ENCODE measurements at places on chromosomes 2 and 18.

DNA sequence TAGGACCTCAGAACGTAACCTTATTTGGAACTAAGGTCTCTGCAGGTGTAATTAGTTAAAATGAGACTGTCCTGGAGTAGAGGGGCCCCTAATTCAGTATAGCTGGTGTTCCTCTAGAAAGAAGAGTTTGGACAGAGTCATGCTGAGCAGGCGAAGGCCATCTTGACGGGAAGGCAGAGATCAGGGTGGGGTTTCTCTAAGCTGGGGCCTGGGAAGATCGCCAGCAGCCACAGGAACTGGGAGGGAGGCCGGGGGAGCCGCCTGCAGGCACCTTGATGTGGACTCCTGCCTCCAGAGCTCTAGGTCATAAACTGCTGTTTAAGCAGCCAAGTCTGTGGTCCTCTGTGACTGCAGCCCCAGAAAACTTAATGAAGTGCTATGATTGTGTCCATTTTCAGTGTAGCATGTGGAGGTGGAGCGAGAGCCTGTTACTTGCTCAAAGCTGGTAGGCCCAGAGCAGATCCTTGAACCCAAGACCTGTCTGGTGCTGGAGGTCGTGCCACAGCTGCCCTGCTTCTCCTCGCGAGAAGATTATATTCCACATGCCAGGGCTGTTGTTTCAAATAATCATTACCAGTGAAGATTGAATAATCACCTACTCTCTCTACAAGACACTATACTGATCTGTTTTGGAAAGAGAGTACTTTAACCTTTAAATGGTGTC lies 105.7 kb downstream of the TPO start:
- no peak for DNase-seq

- DNase-seq = peak; percentile 12
Observed at GRCh38 chr18:32289483-32290075, 99.7 kb downstream of the MEP1B start.

GRCh38 chr2:143521396-143521795 lies 392.2 kb downstream of the ARHGAP15 start:
- DNase-seq = no peak

- no peak for DNase-seq
Observed at GRCh38 chr2:225740086-225740485, 340.6 kb downstream of the NYAP2 start.

DNA sequence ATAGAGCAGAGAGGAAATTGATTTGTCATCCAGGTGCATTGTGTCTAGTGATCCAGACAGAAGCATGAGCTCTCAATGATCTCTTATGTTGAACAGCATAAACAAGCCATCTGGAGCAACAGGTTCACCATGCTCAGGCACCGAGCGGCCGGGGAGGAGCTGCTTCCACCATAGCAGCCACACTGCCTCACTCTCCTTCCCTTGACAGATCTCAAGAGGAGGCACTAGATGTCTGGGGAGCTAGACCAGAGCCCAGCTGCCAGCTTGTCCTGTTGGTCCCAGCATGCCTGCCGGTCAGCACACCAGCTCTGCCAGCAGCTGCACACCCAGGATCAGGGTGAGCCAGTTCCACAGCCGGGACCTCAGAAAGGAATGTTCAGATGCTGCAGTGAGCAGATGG lies 17.5 kb upstream of the LONRF2 start:
- no peak for DNase-seq

GRCh38 chr2:9002637-9003365 lies 683 bp downstream of the MBOAT2 start:
- DNase-seq = peak; percentile 6

- no peak for DNase-seq
Observed at GRCh38 chr2:161078211-161078539, 82.1 kb upstream of the TANK start.

GRCh38 chr2:30105556-30105955 lies 41.3 kb upstream of the YPEL5 start:
- no peak for DNase-seq

DNA sequence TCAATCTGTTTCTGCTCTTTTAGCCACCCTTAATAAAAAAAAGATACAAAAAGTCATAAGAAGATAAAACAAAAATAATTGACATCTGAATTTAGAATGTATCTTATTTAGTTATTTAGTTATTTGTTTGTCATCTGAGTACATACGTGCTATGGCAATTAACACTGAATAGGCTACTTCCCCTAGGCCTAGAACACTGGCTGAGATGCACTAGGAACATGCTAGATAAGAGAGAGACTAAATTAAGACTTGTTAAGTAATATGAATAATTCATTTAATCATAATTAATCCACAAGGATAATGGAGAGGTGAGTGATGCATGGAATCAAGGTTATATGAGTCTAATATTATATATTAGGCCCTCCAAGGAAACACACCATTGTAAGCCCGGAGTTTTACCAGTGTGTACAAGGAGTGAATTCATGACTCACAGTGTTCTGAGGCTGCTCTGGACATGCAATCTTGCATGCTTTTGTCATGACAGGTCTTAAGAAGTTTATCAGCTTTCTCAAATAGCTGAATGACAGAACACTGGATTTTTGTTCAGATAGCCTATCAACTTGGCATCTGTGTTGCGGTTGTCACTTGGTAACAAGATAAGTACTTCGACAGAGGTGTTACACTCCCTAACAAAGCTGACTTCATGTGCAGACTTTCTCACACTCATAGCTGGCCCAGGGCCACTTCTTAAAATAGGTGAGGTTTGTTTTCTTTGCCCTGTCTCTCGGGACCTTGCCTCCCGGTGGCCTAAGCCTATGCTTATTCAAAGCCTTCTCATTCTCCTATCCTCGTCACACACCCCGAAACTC lies 5.0 kb upstream of the SERPINB2 start:
- no peak for DNase-seq

DNA sequence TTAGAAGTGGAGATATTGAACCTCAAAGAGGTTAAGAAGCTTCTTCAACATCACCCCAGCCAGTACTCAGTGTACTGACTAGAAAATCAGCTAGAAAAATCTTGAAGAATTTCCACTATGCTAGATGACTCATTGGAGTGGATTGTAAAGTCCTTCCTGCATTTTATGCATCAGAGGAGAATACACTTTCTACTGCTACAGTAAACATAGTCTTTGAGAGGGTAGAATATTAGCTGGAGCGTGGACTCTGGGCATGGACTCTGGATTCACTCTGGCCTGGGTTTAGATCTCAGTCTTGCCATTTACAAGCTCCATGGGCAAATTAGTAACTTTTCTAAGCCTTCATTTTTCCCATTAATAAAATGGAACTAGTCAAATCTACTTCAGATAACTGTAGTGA lies 215.9 kb downstream of the IRS1 start:
- DNase-seq = no peak

GRCh38 chr2:231057590-231057989 lies 923 bp downstream of the PSMD1 start:
- no peak for DNase-seq

DNA sequence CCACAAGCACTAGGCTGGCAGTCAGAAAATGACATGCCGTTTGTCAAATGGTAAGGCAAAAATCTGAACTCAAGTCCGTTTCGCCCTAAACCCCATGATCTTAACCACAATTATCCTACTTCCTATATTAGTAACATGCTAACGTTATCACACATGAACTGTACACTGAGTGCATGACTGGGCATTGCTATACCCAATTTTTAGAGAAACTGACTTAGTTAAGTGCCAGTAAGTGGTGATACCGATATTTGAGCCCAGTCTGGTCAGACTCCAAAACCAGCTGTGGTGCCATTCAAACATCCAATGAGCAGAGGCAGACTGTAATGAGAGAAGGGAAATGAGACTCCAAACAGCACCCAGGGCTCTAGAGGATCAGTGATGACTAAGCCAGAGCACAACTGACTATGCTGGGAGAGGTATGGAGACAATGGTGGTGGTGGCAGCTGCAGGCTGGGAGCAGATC lies 311.7 kb upstream of the PKDCC start:
- DNase-seq = no peak

- no peak for DNase-seq
Observed at GRCh38 chr2:240468303-240469238, 33.1 kb downstream of the GPC1 start.

DNA sequence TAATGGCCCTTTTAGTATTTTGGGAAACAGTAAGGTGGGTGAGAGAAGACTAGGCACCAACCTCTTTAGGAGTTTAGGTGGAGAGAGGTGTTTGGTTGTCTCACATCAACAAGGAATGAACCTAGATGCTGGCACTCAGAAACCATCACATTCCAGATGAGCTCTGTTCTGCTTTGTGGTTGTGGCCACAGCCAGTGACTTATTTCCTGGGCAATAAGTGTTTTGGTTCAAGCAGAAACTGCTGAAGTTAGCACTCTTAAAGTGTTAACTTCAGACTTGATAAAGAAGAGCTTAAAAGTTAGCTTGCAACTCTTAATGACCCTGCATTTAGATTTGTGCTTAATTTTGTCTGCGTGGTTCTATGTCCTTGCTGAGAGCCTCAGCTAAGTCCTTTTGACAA lies 929.2 kb downstream of the SLC4A3 start:
- no peak for DNase-seq

DNA sequence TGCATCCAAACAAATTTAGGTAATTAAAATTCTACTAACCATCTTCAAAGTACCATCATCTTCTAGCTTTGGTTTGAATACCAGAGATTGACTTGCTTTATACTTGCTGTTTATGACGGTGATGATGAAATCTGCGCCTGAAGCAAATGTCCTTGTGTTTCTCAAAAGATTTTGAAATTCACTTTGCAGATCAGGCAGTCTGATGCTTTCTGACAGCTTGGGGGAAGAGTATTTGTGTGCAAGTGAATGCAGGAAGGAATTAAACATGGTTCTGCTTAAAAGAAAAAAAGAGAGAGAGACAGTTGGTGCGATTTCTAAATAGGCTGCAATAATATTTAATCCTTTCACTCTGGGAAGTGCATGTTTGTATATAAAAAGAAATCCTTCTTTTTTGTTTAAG lies 29.6 kb downstream of the CSRNP3 start:
- DNase-seq = no peak

Data from stimulated activated naive CD8-positive, alpha-beta T cell treated with anti-CD3 and anti-CD28 coated beads, Interleukin-15, Interleukin-2, amounts not matched to agents 100 U/mL and 50 U/mL, for 24 hours (primary cell).